ENCODE measurements at places on chromosomes 2 and 18.

DNA sequence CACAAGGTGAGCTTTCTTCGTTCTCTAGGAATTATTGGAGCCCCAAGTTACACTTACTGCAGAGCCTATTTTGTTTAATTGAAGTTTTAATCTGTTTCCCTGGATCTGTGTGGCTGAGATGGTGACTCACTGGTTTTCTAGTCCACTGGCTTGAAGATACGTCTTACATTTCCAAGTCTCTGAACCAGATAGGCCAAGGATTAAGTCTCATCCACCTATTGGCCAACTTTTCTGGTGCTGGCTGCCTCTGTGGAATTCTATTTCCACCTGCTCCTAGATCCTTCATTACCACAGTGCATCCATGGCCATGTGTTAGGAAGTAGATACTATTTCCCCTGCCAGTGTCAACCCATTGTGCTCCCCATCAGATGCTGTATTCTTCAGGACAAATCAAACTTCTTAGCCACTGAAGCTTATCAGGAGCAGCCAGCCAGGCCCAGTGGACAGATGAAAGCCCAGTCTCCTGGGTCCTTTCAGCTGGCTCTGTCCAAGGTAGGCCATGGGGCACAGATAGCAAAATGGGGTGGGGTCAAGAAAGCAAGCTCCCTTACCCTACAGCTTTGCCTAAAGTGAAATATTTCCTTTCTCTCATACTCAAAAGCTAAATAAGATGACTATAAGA is 198.8 kb upstream of the TCF4 start:
- no peak for DNase-seq

DNA sequence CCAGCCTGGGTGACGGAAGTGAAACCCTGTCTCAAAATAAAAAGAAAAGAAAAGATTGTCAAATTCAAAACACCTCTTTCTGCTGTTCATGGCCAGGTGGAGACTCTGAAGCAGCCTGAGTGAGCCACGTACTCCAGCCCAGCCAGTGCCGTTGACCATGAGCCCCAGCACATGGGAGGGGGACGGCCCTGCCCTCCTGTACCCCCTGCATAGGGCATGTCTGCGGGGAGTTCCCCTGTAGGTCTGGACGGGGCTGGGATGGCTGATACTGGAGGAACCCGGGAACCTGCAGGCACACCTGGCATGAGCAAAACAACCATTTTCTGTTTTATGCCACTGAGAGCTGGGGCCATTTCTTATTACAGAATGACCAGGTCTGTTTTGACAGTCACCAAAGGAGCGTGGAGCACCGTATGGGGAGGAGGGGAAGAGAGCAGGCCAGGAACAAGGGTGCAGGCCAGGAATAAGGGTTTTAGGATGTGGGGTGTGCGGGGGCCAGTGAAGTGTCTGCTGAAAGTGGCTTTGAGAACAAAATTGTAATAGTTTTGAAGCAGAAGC is 30.1 kb downstream of the TMEM18 start:
- no peak for DNase-seq

GRCh38 chr2:140128909-140129308 is 1348.7 kb upstream of the NXPH2 start:
- no peak for DNase-seq

- no peak for DNase-seq
These were observed 624.7 kb downstream of the LRP1B start for GRCh38 chr2:141506135-141506534.

- no peak for DNase-seq
These were observed 72.7 kb upstream of the LYPD6B start for GRCh38 chr2:148965623-148966437.

- DNase-seq, result no peak
These were observed 23.9 kb downstream of the MAP4K3 start for GRCh38 chr2:39413063-39413737.

GRCh38 chr18:26702086-26702485 is 153.7 kb upstream of the KCTD1 start:
- DNase-seq, result peak; percentile 85

- no peak for DNase-seq
These were observed 8.9 kb upstream of the ANKRD29 start for GRCh38 chr18:23671564-23671963.

- no peak for DNase-seq
These were observed 473.3 kb upstream of the HS6ST1 start for GRCh38 chr2:128791985-128792320.

GRCh38 chr2:98438190-98439133 is 6.2 kb upstream of the INPP4A start:
- no peak for DNase-seq

- no peak for DNase-seq
These were observed 117.9 kb upstream of the PELI1 start for GRCh38 chr2:64262071-64262470.

DNA sequence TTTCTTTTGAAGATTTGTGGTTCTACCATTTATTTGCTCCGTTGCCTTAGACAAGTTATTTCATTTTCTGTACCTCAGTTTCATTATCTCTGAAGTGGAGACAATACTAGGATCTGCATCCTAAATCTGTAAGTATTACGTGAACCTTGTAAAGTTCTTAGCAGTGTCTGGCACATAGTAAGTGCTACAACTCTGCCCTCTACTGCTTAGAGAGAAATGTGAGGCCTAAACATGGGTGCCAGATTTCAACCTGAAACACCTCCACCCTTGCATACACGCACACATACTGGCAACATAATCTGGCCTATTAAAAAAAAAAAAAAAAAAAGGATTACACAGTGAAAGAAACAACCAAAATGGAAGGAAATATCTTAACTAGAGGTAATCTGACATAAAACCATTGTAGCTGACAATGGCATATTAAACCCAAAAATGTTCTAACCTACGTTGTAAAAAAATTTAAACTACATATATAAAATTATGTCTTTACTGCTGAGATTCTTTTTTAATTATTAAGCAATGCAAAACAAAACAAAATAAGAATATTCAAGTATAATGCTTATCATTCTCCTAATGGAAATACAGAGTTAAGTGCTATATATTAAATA is 132.6 kb downstream of the MAP2 start:
- no peak for DNase-seq

GRCh38 chr2:62382122-62382521 is 123.9 kb downstream of the TMEM17 start:
- no peak for DNase-seq

GRCh38 chr2:202726070-202726469 is 91.3 kb downstream of the FAM117B start:
- DNase-seq, result no peak

DNA sequence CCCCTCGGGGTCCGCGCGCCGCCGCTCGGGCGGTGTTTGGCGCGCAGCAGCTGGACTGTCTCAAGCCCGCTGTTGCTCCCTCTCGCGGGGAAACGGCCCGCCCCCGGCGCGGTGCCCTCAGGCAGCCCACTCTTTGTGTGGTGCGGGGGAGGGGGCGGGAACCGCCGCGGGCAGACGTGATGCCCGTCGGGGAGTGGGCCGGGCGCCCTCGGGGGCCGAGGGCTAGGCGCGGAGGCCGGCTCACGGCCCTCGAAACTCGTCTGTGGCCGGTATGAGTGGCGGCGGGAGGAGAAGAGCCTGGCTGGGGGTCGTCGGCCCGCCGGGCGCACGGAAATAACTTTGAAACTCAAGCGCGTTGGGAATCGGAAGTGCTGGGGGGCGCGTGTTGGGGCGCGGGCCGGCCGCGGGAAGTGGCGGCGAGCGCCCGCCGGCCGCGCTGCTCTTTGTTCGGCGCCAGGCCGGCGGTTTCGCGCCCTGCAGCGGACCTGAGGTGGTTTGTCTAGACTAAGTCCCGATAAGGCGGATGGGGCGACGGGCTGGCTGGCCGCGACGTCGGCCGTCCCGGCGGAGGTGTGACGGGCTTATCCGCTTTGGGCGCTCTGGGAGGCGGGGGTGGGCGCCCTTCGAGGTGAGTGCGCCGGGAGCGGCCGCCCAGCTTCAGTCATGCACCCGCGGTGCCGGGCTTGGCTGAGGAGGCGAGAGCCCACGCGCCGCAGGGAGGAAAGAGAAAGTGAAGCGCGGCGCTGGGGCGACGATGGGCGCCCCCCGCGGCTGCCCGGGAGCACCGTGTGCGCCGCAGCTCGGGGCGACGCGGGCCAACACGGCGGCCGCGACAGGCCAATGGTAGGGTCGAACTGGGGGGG is 679 bp downstream of the PTMA start:
- DNase-seq, result peak; percentile 37

- DNase-seq, result no peak
These were observed 801.2 kb upstream of the PIK3C3 start for GRCh38 chr18:41153871-41154270.

DNA sequence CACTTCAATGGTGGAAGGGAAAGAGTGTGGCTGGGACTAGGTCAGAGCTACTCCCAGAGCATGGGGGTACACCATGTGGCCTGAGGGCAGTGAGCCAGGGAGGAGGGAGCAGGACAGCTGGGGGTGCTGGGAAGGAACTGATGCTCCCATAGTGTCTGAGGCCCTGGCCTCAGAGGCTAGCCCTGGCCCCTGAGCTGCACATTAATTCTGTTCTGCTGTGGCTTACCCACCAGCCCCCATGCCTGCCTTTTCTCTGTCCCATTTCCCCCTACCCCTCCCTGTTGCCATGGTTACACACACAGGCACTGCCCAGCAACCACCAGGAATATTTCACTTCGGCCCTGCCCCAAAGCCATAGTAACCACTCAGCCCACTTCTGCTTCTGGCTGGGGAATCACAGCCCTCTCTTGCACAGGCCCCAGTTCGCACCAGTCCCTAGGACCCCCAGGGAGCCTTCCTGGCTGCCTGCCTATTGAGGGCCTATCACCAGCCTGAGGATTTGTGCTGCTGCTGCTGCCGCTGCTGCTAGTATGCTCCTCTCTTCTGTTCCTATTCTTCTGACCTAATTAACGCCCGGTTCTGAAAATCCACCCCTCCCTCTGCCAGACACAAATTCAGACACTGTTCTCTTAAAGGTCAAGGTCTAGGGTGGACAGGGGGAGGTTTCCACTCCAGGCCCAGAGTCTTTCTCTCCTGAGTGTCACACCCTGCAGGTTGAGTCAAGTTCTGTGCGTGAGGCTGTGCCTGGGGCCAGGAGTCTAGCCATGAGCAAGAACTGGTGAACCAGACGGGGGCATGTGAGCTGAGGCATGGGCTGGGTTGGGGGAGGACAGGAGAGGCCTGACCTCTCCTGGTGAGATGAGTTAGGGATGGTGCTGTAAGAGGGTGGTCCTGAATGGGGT is 87.1 kb upstream of the MCFD2 start:
- peak; percentile 80 for DNase-seq

- no peak for DNase-seq
These were observed 485.2 kb downstream of the EIPR1 start for GRCh38 chr2:2892378-2892777.

- no peak for DNase-seq
These were observed 40.2 kb downstream of the MRPL33 start for GRCh38 chr2:27811768-27812167.

DNA sequence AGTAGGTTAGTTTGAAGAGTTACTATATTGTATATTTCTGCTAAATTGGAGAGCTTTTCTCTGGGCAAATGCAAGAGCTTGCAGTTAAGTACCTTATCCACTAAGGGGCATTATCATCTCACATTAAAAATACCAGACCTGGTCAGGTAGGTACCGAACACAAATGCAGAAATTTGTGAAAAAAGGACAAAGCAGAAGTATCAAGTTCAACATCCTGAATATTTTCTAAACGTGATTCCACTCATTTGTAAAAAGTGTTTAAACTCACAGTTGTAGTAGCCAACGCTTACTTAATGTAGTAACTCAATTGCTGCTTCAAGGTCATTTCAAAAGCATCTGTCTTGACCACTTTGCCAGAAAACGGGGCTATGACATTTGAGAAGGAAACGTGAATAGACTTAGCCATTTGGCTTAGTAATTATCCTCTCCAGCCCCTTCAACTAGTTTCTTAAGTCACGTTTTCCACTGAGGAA is 52.1 kb downstream of the CYRIA start:
- peak; percentile 66 for DNase-seq

DNA sequence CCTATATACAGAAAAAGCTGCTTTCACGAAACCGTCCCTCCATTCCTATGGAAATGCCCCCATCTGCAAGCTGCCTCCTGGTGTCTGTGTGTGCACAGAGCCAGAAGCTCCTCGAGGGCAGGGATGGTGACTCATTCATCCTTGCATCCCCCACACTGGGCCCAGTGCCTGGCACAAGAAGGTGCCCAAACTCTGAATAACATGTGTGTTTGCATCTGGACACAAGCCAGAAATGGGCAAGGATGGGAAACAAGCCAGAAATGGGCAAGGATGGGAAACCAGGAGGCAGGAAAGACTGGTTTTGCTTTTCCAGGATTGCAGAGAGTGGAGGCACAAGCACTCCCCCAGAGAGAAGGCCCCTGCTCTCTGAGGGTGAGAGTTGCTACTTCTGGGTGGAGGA is 313.9 kb downstream of the CELF4 start:
- DNase-seq, result no peak
